ENCODE measurements at places on chromosomes 11 and 22.

DNA sequence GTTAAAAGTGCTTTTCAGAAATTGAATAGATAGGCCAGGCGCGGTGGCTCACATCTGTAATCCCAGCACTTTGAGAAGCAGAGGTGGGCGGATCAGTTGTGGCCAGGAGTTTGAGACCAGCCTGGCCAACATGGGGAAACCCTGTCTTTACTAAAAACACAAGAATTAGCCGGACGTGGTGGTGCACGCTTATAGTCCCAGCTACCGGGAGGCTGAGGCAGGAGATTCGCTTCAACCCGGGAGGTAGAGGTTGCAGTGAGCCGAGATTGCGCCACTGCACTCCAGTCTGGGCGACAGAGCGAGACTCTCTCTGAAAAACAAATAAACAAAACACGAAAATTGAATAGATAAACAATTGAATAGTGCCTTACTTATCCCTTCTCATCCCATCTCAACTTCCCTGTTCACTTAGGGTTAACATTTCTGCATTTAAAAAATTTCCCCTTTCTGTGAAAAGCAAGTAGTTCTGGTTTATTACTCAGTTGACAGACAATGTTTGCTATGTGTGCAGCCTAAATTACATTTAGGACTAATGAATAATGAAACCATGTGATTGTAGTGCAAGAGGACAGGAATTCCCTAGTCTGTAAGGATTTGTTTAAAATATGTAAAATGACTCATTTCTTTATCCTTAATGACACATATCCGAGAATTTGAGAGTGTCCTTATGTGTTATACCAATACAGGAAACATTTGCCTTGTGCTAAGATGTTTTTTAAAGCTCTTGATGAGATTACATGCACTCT is 6.0 kb downstream of the RNF169 start:
- DNase-seq = no peak

DNA sequence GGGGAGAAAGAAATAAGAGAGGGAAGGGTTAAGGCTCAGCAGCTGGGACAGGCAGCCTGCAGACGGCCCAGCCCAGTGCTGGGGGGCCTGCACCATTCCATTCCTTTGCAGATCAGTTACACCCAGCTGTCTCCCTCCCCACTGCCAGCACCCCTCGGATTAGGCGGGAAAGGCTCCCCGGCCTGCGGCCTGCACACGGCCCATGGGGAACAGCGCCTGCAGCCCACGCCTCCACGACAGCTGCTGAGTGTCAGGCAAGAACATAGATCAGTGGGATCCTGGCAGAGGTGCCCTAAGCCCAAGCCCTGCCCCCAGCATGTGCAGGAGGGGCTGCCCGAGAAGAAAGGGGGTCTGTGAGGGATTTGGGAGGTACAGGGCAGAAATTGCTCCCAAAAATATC is 65.8 kb upstream of the MYOD1 start:
- DNase-seq = no peak

GRCh38 chr22:32591620-32592019 is 117.0 kb downstream of the FBXO7 start:
- DNase-seq = no peak

- DNase-seq = no peak
These were observed 17.6 kb upstream of the PRSS23 start for GRCh38 chr11:86782742-86783141.

- peak; percentile 73 for DNase-seq
These were observed 55.3 kb downstream of the TRMU start for GRCh38 chr22:46390652-46391301.

- no peak for DNase-seq
These were observed 25.3 kb upstream of the PRR5 start for GRCh38 chr22:44676441-44677352.

GRCh38 chr11:83073884-83074283 is 2.2 kb upstream of the RAB30 start:
- DNase-seq = no peak

GRCh38 chr11:60500276-60500910 is 7.8 kb downstream of the MS4A12 start:
- DNase-seq = no peak

GRCh38 chr11:66722745-66723651 is 6.0 kb downstream of the SPTBN2 start:
- DNase-seq = no peak

GRCh38 chr11:107705027-107705426 is 6.8 kb downstream of the SLN start:
- DNase-seq = no peak

DNA sequence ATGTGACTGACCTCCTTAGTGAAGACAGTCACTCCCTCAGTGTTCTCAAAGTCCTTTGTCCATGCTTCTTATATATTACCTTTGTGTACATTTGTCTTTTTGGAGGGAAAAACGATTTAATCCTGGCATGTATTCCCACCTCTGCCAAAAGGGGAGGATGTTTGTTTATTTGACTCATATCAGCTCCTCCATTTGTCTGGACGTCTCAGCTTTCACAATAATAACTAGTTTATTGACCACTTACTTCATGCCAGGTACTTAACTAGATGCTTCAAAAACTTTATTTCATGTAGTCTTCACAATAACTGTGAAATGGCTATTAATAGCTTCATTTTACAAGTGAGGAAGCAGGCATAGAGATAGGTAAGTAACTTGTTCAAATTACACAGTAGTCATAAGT is 5.3 kb downstream of the TBCEL start:
- DNase-seq = no peak

DNA sequence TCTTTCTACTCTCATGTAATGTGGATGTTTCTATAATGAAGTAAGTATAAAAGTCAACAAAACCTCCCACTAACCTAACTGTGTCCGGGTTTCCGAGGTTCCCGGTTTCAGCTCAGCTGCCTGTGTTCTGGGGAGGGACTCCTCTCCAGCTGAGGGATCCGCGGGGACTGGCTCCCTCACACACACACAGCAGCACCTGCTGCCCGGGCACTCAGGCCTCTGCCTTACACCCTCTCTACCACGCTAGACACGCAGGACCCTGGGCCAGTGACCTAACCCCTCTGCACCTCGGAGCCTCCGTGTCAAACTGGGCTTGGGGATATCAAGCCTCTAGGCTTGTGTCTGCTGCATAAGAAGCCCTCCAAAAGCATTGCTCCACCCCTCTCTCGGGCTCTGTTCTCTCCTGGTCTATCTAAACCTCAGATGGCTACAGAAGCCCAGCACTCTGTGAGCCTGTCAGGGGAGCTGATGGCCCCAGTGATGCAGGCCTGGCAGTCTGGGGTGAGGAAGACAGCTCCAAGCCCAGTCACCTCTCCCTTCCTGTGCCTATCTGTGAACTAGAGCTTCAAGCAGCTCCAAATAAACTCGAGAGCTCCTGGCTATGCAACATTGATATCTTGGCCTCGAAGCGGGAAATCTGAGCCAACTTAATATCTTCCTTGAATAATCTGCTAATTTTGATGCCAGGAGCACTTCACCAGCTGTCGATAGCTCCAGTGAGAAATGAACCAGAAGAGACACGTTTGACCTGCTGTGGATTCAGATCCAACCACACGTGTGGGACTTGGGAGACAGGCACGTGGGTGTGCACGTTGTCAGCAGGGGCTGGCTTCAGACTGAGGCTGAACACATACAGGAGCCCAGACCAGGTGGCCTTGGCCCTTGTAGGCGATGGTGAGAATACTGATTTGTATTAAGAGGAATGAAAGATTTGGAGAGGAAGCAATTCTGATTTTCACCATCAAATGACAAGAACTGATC is 232.7 kb upstream of the B3GAT1 start:
- DNase-seq = no peak

DNA sequence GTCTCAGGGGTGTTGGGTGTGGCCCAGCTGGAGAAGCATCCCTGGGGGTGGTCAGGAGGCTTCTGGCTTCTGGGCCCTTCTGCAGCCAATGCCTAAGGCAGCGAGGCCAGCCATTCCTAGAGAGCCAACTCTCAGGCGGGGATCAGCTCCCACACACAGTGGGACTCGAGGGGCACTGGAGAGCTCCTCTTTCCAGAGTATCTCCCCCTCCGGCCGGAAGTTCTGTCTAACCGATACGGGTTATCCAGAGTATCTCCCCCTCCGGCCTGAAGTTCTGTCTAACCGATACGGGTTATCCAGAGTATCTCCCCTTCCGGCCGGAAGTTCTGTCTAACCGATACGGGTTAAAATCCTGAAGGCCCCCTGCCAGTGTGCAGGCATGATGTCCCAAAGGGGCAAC is 71.2 kb upstream of the B3GAT1 start:
- DNase-seq = no peak

- no peak for DNase-seq
These were observed 2284.5 kb downstream of the LRRC4C start for GRCh38 chr11:39174965-39175364.

DNA sequence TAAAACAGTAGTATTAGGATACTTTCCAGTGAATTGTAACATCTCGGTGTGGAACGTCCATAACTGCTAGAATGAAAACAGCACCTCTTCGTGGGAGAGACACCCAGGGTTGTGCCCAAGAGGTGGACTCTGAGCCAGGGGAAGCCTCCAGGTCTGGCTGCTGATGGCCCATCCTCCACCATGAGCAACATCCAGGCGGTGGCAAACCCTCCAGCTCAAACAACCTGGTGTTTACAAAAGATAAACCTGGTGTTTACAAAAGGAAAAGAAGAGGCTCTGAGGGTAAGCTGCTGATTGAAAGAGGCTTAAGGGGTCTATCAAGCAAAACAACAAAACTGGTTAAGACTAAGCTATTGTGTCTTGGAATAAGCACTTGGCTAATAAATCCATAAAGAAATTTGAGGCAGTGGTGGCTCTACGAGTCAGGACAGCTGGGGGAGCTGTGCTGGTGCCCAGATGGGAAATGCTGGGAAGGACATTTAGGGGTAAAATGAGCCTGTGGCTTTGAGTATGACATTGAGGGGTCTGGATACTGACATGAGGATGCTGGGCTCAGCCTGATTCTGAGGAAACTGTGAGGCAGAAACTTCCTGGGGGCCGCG is 909.0 kb downstream of the BRD1 start:
- DNase-seq = peak; percentile 33

Measured in aorta (tissue), 5 donors.